ENCODE measurements at places on chromosomes 5 and 9.

- no peak for DNase-seq
Observed at GRCh38 chr5:112006721-112007120, 249.7 kb upstream of the NREP start.

DNA sequence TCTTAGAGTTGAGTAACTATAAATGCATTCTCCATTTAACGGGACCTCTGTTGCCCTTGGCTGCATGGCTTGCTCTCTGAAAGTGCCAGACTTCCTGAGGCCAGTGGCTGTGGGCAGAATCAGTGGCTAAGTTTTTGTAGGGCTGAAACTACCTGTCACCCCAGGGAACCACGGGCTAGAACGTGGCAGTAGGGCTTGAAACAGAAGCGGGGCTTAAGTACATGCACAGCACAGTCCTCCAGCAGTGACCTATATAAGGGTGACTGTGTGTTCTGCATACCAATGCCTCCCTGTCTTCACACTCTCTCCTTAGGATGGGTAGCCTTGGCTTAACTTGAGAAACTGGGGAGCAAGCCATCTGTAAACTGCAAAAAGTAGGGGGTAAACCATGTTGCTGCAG is 43.6 kb upstream of the LRRTM2 start:
- no peak for DNase-seq

- DNase-seq: no peak
Observed at GRCh38 chr9:33453999-33454660, 6.7 kb upstream of the AQP3 start.

DNA sequence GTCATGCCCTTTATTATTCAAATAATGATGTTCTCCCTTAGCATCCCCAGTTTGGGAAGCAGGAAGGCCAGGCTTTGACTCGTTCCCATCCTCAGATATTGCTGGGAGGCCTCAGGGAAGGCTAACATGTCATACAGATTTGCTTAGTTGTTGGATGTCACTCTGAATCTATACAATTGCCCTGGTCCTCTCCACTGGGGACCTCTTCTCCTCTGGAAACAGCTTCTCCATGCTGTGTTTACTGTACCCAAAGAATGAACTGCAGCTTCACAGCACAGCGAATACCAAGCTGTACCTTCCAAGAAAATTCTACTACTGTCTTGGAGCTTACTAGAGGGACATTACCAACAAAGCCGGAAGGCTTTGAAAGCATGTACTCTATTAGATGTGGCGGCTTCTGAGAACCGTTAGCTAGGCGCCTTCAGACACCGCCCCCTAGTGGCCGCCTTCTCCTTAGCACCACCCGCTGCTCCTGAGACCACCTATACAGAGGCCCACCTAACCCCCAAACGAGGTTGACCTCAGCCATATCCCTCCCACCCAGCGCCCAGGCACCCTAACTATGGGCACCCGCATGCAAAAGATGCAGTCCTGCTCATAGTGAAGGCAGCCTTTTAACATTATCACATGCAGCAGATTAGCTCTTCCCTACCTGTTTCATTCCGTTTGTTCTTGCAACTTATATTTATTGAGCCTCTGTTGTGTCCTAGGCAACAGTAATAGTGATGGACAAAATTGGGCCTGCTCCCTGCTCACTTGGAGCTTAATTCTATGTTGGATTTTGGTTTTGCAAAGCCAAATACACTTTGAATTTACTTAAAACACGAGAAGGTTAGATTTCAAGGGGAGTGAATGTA is 34.9 kb upstream of the FOXI1 start:
- no peak for DNase-seq

DNA sequence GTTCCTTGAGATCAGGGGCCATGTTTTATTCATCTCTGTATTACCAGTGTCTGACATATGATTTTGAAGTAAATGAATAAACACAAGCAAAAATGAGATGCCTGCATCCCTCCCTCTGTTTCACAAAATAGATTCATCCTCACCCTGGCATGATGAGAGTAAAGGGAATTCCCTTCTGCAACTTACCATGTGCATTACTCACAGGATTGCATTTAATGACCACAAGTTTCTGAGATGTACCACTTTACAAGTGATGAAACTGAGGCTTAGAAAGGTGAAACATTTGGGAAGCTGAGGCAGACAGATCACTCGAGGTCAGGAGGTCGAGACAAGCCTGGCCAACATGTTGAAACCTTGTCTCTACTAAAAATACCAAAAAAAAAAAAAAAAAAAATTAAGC is 74.2 kb upstream of the TNFSF8 start:
- DNase-seq: peak; percentile 72

DNA sequence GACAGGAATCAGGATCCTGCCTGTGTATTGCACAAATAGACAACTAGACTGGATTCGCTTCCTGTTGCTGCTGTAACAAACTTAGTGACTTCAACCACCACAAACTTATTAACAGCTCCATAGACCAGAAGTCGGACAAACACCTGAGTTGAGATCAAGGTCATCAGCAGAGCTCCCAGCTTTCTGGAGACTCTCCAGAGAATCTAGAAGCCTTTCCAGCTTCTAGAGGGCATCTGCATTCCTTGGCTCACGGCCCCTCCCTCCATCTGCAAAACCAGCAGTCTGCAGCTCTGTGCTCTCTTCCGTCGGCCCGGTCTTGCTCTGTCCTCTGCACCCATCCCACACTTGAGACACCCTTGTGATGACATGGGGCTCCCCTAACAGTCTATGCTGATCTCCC is 99.1 kb downstream of the KCNT1 start:
- DNase-seq: no peak

GRCh38 chr9:91885746-91886413 is 64.1 kb downstream of the ROR2 start:
- no peak for DNase-seq

DNA sequence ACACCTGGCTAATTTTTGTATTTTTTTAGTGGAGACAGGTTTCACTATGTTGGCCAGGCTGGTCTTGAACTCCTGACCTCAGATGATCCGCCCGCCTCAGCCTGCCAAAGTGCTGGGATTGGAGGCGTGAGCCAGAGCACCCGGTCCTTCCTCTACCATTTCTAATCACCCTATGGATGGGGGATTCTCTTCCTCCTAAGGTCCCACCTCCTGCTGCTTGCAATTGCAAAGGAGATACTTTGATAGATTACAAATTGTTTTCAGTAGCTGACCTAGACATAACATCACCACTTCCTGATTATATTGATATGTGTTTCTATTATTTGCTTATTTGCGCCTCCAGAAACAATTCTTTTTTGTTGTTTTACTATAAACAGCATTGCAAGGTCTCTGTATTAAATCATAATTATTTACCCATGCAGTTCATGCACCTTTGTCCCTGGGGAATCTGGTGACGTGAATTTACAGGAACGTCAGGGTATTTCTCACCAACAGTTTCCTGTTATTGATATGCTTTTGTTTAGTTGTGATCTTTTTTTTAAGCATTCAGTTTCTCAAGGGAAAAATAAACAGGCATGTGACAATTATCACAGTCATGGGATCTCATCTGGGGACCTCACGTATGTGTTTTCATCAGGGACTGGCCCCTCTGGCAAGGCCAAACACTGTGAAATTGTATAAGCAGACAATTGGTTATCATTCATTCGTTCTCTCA is 43.2 kb downstream of the ESM1 start:
- no peak for DNase-seq

DNA sequence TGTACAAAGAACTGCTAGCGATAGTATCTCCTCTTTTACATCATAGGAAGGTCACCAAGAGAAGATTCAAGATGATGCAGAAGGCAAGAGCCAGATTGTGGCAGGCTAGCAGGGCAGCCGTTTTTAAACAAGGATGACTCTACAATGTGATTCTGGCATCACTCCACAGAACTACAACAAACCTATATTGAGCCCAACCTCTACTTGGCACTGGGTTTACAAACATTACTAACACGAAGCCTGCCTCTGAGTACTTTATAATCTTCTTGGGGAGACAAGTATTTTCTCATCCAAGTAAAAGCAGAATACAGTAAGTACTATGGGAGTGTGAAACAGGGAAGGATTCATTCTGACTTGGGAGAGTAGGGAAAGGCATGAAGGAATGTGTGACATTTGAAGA is 448.6 kb downstream of the ZNF608 start:
- no peak for DNase-seq

- no peak for DNase-seq
Observed at GRCh38 chr9:8156346-8156745, 356.8 kb upstream of the DMAC1 start.

- DNase-seq: no peak
Observed at GRCh38 chr9:117546894-117547678, 132.2 kb upstream of the ASTN2 start.

GRCh38 chr5:125750861-125751186 is 672.4 kb upstream of the GRAMD2B start:
- DNase-seq: no peak

DNA sequence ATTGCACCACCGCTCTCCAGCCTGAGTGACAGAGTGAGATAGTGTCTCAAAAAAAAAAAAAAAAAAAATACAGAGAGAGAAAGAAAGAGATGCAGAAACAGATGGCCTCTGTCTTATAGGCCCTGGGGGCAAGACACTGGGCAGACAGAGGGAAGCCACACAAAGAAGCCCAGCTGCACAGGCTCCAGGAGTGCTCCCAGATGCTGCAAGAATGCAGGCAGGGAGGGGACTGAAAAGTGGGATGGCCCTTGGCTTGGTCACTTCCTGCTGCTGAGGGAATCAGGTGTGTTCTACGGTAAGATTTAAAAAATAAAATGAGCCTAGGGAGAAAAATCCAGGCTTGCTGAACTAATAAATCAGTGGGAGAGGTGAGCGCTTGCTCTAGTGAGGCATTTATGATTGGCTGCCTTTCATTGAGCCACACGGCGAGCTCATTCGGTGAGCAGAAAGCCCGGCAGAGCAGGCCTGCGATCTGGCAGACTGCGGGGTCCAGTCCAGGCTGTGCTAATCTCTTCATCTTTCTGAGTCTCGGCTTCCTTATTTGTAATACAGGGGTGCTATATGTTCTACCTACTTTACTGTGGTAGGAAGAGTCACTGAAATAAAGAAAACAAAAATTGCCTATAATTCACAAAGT is 80.6 kb downstream of the RAD23B start:
- DNase-seq: no peak

GRCh38 chr5:73796164-73797131 is 170.5 kb downstream of the ARHGEF28 start:
- DNase-seq: peak; percentile 51

GRCh38 chr5:176355400-176356178 is 6.0 kb downstream of the KIAA1191 start:
- DNase-seq: no peak

- no peak for DNase-seq
Observed at GRCh38 chr9:134950386-134951210, 32.9 kb upstream of the FCN1 start.

DNA sequence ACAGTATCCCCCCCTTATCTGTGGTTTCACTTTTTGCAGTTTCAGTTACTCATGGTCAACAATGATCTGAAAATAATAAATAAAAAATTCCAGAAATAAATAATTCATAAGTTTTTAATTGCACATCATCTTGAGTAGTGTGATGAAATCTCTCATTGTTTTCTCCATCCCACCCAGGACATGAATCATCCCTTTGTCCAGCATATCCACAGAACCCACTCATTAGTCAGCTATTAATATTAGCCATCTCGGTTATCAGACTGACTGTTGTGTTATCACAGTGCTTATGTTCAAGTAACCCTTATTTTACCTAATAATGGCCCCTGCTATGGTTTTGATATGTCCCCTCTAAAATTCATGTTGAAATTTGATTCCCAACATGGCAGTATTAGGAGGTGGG is 40.7 kb downstream of the FAM114A2 start:
- no peak for DNase-seq

DNA sequence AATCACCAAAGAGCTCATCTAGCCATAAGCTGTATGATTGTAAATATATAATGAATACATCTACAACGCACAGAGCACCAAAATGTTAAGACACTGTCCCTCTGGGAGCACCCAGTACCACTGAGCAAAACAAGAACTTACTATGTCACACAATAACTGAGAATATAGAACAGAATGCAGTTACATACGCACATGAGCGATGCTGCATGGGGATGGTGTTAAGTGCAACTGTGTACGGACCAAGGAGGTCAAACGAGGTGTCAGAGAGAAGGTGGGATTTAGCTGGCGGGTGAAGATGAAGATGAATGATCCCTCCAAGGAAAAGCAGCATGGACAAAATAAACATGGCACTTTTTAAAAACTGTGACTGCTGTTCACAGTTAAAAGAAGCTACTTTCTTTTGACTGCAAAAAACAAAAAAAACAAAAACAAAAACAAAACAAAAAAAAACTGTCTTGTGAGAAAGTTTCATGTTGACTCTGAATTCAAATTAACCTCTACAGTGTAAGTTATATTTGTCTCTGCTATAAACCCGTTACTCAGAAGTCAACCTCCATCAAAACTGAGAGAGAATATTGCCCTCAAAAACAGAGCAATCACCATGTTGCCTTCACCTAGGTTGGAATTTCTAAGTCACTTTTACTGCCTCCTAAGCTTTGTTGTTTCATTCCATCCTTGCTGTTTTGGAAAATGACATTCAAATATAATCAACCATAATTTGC is 169.6 kb upstream of the GNA14 start:
- DNase-seq: no peak

- DNase-seq: no peak
Observed at GRCh38 chr5:72248410-72248981, 71.5 kb downstream of the MRPS27 start.

- no peak for DNase-seq
Observed at GRCh38 chr9:138112090-138112748, 234.6 kb downstream of the CACNA1B start.

DNA sequence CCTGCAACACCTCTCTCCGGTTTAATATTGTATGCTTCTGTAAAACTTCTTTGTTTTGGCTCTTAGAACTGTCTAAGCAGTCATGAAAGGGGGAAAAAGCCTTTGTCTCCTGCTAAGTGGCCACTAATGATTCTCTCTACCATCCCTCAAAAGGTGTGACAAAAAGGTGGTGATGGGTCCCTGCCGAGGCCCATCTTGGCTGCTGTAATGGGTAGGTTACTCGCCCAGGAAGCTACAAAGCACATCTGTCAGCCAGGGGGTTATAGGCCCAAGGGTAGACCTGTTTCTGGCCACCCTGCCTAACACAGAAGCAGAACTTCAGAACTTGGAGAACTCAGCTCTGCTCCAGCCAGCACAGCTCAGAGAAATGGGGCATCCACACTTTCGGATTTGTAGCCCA is 1.6 kb downstream of the FAM219A start:
- no peak for DNase-seq

DNA sequence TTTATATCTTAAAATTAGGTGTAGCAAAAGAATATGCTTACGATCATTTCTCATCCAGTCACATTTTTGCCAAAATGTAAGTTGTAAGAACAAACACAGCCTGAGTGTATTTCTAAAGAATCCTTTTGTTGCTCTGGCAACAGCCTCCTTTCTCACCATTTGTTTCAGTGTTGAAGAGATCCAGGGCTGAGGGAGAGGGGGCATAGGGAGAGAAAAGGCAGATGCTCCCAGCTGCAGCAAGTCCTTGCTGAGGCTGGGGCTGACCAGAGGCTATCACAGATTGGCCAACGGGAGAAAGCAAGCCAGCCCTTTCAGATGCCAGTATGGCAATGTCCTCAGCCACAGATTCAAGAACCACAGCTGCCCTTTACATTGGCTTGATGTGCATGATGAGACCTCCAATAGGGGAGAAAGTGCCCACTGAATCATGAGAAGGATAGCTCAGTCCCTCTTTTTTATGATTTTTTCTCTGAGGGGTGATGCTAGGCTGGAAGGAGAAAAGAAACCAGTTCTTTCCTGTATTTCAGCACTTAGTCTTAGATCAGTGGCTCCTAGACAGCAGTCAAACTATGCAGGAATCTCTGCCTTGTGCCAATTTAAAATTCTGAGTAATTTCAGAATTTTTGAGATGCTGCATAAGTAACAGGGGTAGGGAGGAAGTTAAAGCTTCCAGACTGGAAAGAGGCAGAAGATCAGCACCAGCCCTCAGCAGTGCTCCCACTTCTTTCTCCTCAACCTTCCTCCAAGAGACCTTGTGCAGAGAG is 142.1 kb downstream of the LHFPL2 start:
- no peak for DNase-seq

GRCh38 chr5:66440202-66440680 is 156.0 kb upstream of the MAST4 start:
- peak; percentile 7 for DNase-seq

Data from CD14-positive monocyte (primary cell).